ENCODE measurements at places on chromosomes 3 and 15. TPM values are rescaled to one million over a fixed set of nuclear protein-coding genes. Genes with fewer than 3 reads are reported as not detected.

The SPESP1 gene
- 0.99 TPM for polyA plus RNA-seq

The MESP1 gene
- 2.4 TPM for polyA plus RNA-seq

The THRB gene
- 11.7 TPM for polyA plus RNA-seq

The TERC gene
- not detected for polyA plus RNA-seq

The GUCA1C gene
- 25.7 TPM for polyA plus RNA-seq

The CDV3 gene
- 43.3 TPM for polyA plus RNA-seq

The AHSG gene
- not detected for polyA plus RNA-seq

The RAB6B gene
- polyA plus RNA-seq: 3.2 TPM
